ENCODE measurements at places on chromosomes 2 and 18.
A peak's percentile ranks its signal among the peaks of the same experiment; 100 is the strongest.

- DNase-seq, result peak; percentile 85
Measured at GRCh38 chr2:43178602-43179542, 47.5 kb downstream of the ZFP36L2 start.

DNA sequence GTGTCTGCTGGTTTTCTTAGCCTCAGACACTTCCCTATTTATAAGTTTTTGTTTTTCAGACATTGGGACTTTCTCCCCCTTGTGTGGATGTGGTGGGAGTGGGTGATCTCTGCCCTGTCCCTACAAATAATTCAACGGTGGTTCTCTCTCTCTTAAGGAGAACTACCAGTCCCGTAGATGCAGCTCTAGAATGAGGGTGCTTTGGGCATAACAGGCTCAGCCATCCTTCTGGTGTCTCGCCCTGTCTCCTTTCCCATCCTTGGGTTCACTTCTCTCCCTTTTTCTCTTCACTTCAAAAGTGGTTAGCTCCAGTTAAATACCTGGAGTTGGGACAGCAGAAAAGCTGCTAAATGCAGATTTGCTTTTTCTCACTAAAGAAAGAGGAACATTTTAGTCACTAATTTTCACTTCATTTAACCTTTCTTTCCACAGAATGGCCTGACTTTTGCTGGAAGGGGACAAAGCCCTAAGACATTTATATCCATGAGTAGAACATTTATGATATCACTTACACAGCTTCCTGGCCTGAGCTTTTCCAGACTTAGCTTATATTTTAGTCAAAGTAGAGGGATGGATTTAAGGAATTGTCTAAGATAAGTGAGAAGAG, 121.2 kb upstream of the CXCR4 start:
- DNase-seq, result no peak

GRCh38 chr2:121955426-121955825, 200.0 kb downstream of the TSN start:
- DNase-seq, result no peak

GRCh38 chr18:78239090-78239457, 740.5 kb upstream of the SALL3 start:
- DNase-seq, result no peak

- no peak for DNase-seq
Measured at GRCh38 chr2:43894743-43895142, 56.0 kb downstream of the ABCG8 start.

GRCh38 chr2:112152476-112153178, 14.4 kb downstream of the FBLN7 start:
- DNase-seq, result no peak

GRCh38 chr2:215933151-215933550, 80.2 kb downstream of the MREG start:
- no peak for DNase-seq
